KG1 (cell line): ENCODE measurements at places on chromosomes 5 and 9.

DNA sequence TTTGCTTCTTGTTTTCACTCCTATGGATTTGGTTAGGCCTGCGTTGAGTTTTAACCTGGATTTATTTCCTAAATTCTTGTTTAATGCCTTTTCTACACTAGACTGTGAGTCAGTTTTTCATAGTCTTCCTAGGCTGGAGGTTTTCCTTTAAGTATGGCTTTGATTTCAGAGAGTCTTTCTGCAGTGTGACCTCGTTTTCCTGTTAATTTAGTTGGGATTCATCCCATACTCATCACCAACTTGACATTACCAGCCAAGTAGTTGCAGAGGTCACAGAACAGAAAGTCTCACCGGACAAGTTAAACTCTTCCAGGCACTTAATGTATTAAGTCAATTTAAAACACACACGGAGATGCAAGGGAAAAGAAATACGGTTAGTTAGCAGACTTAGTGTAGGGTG is 29.7 kb upstream of the AUH start:
- no peak for DNase-seq

DNA sequence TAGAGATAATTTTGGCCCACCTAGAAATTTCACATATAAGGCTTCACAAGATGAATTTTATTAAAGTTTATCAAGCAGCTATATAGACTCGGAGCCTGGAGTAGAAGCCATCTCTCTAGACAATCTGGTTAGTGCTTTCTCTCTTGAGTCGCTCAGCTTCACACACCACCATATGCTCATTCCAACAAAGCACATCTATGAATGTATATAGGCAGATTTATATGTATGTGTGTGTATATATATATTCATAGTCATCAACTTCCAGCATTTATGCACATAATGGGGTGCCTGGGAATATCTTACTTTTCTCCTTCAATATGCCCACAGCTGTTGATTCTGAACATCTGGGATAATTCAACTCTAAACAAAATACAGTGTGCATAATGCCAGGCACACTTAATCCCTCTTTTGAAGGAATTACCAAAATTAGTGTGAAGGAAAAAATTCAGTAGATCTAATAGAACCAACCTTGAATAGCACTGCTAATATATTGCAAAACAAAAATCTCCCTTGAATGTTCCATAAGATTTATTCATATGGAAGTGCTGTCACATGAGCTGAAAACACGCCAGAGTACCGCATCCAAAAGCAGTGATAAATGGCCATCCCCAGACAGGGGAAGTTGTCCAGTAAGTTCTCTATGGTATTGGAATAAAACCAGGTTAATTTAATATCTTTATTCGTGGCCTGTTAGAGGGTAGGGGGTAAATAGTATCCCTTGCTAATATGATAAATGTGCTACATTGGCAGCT is 56.0 kb upstream of the MOCS2 start:
- no peak for DNase-seq

- no peak for DNase-seq
Measured at GRCh38 chr5:145467446-145467845, 367.7 kb downstream of the PRELID2 start.

DNA sequence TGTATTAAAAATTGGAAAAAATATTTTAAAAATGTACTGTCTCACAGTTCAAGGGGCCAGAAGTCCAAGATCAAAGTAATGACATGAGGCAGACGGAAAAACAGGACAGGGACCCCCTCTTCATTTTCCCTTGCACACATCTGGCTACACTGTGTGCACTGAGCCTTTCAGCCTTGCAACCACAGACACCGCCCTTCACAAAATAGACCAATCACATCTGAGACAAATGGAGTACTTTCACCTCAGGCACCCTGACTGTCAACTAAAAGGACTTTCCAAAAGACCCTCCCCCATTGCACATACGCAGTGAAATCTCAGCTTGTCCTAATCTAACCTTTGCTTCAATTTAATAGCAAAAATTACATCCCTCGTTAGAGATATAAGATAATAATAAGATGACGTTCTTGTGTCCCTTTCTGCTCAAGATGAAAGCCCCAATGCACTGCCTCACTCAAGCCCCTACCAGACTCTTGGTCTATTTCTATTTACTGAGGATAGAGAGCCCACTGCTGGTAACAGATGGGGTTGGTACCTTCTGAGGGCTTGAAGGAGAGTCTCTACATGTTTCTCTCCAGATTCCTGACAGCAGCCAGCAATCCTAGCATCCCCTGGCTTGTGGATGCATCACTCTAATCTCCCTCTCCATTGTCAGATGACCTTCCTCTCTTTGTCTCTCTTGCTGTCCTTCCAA is 514.8 kb upstream of the ADAMTS16 start:
- no peak for DNase-seq

DNA sequence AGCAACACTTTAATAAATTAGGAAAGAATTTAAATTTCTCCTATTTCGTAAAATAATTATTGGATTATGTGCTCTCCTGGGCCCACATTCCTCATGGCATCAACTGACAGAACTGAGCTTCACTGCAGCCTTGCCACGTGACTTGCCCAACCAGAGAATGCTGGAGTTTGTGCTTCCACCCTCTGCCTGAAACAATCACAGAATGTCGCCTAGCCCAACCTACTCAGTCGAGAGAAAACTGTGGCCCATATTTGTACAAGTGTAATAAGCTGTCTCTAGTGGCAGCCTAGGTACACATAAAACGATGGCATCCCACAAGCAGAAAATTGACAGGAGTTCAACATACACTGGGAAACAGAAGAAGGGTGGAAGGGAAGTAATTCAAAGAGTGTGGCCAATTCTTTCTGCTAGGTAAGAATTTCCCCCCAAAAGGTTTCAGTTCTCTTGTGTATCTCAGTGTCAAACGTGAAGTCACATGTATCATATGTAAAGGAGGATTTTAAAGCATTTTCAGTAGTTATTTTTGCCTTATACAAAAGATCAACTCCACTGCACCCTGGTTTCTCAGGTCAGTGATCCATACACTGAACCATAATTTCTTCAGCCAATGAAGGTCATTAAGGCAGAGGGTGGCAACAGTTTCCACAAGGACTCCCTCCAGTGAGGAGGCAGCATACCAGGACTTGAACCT is 41.7 kb downstream of the ZNF608 start:
- no peak for DNase-seq

GRCh38 chr9:28127101-28127500 is 553.8 kb upstream of the C9orf72 start:
- no peak for DNase-seq

DNA sequence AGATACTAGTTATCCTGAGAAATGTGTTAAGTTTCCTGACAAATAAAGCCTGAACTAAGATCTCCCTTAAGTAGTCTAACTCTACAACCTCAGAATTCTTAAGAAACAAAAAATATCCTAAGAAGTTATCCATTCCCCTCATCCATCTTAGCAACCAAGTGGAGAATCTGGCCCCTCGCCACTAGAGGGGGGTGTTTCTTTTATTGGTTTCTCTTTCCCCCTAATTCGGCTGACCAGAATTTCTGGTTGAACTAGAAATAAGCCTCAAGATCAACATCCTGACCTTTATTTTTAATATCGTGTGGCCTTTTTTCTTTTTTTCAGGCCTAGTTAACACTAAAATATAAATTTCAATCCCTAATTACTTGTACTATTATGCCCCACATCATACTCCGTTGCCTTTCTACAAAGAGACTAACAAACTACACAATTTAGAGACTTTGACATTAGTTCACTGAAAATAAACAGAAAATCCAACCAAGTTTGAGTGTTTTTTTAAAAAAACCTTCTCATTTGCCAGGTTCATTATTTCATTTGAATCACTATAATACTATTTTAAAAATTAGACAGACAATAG is 14.3 kb upstream of the NR4A3 start:
- peak; percentile 67 for DNase-seq

GRCh38 chr5:33194914-33195313 is 245.9 kb upstream of the TARS1 start:
- DNase-seq, result no peak
